Inflammatory macrophage treated with lipopolysaccharide for 1 hour (primary cell): ENCODE measurements at places on chromosomes 3 and 15.
A peak's percentile ranks its signal among the peaks of the same experiment; 100 is the strongest.

GRCh38 chr15:37698679-37699078 lies 235.8 kb upstream of the TMCO5A start:
- no peak for DNase-seq

GRCh38 chr15:97153356-97153965 lies 807.0 kb upstream of the ARRDC4 start:
- DNase-seq, result no peak

- no peak for DNase-seq
Measured at GRCh38 chr3:170644711-170645110, 58.8 kb upstream of the SLC7A14 start.

GRCh38 chr15:28219116-28219515 lies 102.9 kb downstream of the HERC2 start:
- no peak for DNase-seq

GRCh38 chr15:60574801-60575631 lies 96.1 kb upstream of the ICE2 start:
- no peak for DNase-seq

DNA sequence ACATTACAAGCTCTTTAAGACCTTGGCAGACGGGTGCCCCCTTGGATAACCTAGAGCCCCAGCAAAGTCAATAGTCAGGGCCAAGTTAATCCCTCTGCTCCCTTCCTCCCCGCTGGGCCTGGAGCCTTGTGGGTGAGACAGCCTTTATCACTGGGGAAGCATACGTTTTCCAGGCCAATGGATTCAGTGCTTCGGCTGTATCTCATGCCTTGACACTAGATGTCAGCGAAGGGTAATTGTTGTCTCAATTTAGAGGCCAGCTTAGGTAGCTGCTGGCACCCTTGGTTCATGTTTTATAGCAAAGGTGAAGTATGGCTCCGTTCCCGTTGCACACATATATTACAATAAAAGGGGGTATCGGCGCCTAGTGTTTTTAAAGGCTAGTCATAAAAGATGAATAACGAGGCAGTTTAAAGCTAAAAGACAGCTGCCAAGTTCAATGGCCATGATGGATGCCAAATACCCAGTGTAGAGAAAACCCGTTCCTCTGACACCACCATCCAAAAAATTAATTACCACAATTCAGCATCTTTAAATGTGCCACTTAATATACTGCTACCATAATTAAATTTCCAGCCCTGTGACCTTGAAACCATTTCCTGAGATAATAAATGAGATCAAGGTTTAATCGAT lies 52.3 kb upstream of the BNIP2 start:
- no peak for DNase-seq

- peak; percentile 48 for DNase-seq
Measured at GRCh38 chr15:81338170-81339007, 14.4 kb upstream of the STARD5 start.

DNA sequence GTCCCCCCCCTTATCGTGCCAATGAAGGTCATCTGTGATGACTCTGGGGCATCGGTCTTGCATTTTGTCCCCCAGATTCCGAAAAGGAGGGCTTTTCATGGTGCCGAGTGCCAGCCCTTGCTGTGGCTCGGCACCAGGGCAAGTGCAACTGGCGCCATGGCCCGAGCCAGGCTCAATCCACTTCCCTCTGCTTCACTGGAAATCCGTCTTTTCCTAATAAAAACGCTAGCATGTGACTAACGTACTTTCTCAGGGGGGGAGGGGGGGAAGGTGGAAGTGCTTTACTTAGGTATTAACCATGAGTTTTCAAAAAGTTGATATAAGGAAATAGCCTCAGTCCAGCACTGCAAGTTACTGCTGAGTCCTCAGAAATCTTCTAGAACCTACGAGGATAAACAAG lies 20.5 kb downstream of the TRPM1 start:
- DNase-seq, result no peak

DNA sequence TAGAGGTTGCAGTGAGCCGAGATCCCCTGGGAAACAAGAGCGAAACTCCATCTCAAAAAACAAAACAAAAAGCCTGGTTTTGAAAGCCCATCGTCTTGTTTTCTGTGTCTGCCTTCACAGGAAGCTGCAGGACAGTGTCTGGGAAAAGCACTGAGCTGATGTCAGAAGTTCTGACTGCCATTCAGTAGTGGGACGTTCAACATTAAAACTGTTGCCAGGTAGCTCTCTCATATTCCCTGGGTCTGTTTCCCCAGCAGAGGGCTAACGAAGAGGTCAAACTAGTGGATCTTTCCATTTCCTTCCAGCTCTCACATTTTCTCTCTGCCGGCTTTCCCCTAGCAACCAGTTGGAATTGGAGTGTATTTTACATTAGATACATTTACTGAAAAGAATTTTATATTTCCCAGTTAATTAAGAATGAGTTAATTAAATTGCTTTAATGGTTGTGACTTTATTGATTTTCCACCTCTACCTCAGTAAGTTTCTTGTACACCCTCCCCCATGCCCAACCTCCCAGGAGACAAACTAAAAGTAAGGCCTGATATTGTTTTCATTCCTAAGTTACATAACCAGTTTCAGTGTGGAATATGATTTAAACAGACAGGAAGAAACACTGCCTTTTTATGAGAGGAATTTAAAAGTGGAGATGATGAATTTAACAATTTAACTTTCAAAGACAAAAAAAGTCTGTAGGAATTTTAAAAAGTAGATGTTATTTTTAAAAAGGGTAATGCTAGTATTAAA lies 29.9 kb downstream of the RCN2 start:
- no peak for DNase-seq

DNA sequence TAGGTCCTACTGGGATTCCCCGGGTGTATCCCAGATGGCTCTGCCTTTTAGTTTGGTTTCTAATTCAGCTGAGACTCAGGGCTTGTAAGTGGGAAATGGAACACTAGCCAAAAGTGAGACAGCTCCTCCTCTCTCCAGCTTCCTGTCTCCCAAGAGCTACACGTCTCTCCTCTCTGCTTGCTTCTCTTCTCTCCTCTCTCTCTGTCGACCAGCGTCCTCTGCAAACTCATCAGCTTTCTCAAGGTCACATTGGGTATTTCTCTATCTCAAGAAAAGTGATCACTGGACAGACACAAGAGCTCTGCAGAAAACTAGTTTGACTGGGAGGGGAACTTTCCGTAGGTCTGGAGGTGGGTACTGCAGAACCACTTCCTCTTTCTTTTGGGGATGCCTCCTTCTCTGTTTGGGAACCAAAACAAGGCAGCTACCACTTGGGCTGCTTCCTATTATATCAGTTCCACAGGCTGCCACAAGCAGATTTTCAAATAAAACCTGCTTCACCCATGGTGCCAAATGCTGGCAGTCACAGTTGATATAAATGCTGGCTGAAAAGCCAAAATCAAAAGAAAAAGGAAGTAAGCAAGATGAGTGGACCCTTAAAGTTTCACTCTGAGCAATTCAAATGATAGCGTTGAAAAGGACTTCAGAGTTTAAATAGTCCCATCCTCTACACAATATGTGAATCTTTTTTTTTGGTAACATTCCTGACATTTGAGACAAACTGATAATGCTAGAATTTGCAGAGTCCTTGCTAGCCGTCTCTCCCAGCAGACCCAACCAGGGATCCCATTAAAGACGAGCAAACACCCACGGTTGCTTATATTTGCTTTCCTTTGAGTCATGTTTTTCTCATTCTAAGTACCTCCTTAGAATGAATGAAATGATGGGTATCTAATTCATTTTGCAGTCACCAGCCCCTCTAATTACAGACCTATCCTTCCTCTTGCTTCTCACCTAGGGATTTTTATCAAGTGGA lies 7.2 kb upstream of the DYNC1LI1 start:
- peak; percentile 66 for DNase-seq

DNA sequence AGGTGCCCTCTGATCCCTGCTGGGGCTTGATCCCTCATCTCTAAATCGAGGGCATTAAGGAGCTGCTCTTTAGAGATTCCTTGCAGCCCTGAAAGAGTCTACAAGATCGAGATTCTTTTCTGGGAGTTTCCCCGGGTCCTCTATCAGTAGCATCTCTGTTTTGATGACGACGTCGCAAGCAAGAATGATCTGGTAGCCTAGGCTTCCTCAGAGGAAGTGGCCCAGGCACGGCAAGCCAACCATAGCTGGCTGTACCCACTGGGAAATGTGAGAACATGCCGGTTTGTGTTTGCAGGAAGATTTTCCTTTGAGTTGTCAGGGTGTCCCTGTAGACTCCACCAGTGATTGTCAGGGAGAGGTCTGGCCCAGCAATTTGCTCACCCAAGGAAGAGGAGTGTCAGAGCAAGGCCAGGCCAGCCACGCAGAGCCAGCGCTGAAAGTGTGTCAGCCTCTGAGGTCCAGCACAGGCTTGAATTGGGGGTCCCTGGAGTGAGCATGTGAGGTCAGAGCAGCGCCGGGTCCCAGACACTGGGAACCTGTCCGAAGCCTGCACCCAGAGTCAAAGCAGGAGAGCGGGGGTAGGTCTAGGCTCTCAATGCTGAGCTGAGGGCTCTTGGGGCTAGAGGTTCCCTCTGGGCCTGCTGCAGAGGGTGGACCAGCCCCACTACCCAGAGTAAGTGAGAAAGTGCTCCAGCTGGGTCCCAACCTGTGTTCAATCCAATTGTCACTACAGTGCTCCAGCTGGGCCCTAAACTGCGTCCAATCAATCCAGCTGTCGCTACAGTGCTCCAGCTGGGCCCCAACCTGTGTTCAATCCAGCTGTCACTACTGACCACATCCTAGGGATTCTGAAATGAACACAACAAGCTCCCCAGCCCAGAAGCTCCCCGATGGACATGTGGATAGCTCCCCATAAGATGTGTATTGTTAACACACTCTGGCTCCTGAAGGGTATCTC lies 95.7 kb downstream of the CHDH start:
- DNase-seq, result peak; percentile 35

- DNase-seq, result no peak
Measured at GRCh38 chr15:71261909-71262308, 146.6 kb downstream of the THSD4 start.

- DNase-seq, result no peak
Measured at GRCh38 chr3:90055666-90056065, 948.2 kb downstream of the EPHA3 start.

DNA sequence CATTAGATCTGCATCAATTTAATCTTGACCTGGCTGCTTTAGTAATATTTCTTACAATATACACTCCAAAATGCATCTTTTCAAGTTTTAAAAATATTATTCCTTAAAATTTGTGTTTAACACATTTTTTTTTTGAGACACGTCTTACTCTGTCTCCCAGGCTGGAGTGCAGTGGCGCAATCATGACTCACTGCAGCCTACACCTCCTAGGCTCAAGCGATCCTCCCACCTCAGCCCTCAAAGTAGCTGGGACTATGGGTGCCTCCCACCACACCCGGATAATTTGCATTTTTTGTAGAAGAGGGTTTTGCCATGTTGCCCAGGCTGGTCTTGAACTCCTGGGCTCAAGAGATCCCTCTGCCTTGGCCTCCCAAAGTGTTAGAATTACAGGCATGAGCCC lies 73.6 kb downstream of the ETV5 start:
- DNase-seq, result peak; percentile 51

DNA sequence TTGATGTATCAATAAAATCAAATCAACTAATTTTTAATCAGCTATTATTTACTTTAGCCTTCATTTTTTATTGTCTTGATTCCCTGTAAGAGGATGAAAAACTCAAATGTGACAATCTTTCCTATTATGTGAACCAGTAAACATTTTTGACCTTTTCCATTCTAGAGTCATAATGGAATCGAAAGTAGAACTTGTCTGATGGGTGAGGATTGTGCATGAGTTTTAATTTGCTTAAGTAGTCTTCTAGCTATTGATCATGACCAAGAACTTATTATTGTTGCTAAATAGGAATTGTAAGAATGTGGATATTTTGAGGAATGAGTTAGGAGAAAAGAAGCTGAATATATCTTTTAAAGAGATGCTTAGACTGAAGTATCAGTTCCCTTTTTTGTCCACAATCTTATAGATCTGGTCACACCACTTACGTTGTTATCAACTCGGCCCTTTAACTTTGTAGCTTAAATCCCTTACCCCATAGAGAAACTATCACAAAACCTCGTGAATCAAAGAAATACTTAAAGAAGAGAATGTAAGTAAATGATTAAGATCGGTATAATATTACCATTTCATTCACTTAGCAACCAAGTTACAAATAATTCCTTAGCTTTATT lies 147.3 kb downstream of the TP63 start:
- no peak for DNase-seq

DNA sequence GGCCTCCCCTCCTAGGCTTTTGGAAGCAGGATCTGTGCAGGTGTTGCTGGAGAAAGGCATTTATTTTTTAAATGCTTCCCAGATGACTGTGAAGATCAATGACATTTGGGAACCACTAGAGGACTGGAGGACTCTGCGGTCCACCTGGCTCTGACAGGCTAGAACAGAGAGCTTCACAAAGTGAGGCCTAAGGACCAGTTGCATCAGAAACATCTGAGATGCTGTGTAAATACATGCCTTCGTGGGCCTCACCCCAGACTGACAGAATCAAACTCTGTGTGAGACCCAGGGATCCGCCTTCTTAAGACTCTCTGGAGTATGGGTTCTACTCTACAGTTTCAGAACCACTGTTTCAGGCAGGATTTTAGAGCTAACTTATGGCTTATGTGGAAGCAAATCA lies 105.0 kb upstream of the ICE2 start:
- no peak for DNase-seq

- DNase-seq, result no peak
Measured at GRCh38 chr3:25288413-25288812, 139.7 kb upstream of the RARB start.

- peak; percentile 80 for DNase-seq
Measured at GRCh38 chr3:42762046-42762724, 10.9 kb downstream of the CCDC13 start.

DNA sequence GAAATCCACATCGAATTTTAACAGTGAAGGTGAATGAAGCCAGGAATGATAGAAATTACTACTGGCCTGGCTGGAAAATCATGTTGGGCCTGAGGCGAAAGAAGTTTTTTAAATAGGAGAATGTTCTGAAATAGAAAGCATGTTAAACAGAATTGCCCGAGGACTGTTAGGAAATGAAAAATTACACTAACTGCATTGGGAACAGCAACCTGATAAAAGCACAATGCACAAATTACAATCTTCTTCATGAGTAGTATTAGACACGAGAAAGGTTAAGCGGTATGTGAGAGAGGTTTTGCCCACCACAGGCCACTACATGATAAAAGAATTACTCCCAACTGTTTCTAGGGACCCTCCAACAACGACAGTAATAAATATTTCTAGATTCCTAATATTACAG lies 18.9 kb downstream of the GBE1 start:
- DNase-seq, result no peak

GRCh38 chr15:45099549-45100165 lies 14.3 kb downstream of the DUOX2 start:
- no peak for DNase-seq
